ENCODE measurements at places on chromosomes 2 and 18.

- DNase-seq = no peak
These were observed 87.1 kb upstream of the PNPT1 start for GRCh38 chr2:55780697-55781096.

DNA sequence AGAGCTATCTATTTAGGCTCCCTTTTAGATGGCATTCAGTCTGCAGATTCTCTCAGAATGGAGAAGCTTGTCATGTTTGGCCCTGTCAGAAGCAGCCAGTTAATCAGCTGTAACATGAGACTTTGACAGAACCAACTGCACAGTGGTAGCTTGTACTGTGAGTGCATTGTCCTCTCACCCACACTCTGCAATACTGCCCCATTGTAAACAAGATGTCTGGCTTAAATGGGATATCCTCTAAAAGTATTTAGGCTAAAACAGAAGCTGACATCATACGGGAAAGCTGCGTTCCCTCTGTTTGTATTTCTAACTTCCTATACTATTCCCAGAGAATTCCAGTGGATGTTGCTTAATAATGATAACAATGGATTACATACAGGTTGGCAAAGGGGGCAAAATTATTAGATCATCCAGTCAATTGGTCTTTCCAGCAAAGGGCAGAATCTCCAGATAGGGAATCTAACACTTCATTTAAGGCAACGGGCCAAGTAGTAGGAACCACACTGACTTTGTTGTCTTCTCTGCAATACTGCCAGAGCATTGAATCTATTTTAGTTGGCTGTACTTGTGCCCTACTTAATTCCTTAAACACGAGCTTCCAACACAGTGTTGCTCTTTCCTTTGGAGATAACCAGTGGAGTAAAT is 15.4 kb upstream of the STAT4 start:
- peak; percentile 55 for DNase-seq

GRCh38 chr18:42187611-42188380 is 232.8 kb downstream of the PIK3C3 start:
- DNase-seq = no peak

DNA sequence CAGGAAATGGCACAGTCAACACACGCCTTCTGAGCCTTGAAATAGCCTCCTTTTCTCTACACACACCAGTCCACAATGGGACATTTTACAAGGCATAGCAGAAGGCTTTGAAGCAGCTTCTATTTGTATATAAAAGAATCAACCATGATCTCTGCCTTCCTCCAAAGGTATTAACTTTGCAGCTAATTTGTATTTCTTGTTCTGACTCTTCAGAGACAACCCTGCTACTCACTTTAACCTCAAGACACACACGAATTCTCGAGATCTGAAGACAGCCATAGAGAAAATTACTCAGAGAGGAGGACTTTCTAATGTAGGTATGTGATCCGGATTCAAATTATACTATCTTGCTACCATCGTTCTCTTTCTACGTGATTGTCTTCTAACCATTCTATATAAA is 104.6 kb downstream of the VIT start:
- no peak for DNase-seq

- peak; percentile 29 for DNase-seq
These were observed 957.8 kb downstream of the SLC4A3 start for GRCh38 chr2:220585241-220585640.

All from EL (cell line).